ENCODE measurements at places on chromosomes 11 and 22.

- peak; percentile 58 for DNase-seq
Observed at GRCh38 chr22:39130892-39131855, 21.3 kb downstream of the CBX7 start.

GRCh38 chr11:126415128-126415527 is 59.6 kb downstream of the ST3GAL4 start:
- DNase-seq: no peak

DNA sequence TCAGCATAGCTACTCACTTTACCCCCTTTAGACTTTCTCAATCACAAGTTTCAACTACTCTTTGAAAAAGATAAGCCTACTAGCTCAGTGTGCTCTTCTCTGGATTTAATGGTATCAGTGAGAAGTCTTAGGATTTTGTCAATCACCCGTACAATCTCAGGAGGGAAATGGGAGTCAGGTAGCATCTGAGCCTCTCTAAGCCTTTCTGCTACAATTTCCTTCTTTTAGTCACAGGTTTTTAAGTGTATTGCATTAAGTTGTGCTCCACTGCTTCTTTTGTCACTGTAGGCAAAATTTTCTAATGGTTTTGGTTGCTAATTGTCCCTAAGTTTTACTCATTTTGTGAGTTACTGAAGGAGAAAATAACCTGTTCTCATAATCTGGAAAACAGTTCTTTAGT is 758.5 kb upstream of the CCDC90B start:
- DNase-seq: no peak

DNA sequence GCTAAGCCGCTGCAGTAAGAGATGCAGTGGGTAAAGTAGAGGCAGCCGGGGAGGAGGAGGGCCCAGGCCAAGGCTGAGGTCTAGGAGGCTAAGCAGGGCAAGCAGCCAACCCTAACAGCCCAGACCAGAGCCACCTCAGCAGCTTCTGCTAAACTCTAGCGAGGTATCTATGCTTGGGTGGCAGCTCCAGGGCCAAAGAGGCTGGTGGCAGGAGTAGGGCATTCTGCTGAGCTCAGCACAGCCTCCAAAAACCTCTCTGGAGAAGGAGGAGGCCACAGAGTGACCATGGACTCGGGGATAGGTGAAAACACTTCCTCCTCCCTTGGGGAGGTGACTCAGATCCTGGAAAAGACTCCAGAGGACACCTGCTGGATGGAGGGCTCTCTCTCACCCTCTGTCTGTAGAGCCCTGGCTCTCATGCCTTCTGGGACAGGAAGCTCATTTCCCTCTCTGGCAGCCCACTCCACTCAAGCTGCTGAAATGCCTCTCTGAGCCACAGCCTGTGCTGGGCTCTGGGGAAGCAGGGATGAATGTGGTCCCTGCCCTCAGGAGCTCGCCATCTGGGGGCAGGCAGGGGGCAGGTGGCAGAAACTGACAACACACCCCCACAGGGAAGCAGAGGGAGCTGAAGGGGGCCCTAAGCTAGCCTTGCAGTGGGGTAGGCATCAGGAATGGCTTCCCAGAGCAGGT is 16.5 kb upstream of the TPBGL start:
- no peak for DNase-seq

GRCh38 chr11:122634501-122634900 is 21.0 kb upstream of the UBASH3B start:
- DNase-seq: peak; percentile 42

GRCh38 chr22:47064016-47064415 is 301.6 kb downstream of the TBC1D22A start:
- no peak for DNase-seq

DNA sequence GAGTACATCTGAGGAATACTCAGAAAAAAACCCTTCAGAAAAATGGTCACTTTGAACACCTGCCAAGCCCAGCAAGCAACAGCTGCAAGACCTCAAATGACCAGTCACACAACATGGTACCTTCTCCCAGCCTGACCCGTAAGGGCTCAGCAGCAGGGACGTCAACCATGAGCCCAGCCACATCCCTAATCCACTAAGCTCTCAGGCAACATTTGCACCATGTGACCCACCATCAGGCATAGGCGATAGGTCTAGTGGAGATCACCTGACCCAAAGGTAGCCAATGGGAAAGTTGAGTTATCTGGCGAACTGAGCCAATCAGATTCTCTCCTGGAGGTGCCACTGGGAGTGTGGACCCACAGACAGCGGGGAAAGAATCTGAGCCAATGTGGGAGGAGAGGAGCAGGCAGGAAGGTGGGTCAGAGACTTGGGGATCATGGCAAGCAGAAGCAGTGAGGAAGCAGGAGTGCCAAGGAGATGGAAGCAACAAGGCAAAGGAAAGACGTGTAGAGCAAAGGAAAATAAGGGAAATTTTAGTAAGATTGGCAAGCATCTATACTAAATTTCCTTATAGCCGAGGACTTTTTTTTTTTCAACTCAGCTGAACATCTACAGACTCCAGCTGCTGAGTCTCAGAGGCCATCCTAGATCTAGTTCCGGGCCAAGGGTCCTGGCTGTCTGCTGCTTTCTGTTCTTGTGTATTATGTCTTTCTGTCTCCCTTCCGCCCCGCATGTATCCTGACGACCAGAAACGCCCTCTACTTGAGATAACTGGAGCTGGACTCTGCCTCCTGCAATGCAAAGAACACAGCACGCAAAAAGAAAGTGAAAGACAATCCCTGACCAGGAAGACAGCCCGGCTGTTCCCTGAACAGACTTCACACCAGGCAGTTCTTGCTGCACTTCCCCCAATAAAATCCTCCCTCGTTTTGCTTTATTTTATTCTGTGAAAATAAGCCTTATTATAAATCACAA is 11.0 kb upstream of the PLAAT2 start:
- no peak for DNase-seq

- DNase-seq: no peak
Observed at GRCh38 chr22:23217171-23218052, 37.1 kb downstream of the BCR start.

- no peak for DNase-seq
Observed at GRCh38 chr11:117704395-117705100, 92.5 kb downstream of the DSCAML1 start.

DNA sequence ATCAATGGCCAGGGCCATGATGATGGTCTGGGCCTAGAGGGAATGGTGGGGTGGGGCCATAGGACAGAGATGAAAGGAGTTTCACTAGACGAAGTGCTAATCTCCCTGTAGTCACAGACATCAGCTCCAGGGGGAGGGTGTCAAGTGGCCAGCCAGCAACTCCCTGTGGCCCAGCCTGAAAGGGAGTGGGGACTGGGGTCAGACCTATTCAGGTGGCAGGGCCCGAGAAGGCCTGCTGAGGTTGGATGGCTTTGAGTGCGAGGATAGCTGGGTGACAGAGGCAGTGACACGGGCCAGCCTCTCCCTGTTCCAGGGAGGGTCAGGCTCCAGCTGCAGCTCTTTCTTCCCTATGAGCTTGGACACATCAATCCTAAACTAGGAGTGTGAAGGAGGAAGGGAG is 11.0 kb downstream of the TOB2 start:
- DNase-seq: no peak

DNA sequence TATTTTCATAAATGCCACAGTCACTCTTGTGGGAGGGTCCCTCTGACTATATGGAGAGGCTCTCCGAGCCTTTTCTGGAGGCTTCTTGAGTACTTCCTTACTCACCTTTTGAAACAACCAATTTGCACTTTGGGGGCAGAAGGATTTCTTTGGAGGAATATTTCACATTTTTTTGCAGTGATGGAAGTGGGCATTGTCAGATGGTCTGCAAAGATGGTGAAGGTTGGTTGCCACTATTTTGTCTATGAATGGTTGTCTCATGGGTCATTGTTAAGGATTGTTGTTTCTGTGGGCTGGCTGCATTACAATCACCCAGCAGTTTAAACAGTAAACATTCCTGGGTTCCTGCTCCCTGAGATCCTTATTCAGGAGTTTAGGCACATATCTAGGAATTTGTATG is 388.2 kb downstream of the TMEM135 start:
- DNase-seq: no peak

DNA sequence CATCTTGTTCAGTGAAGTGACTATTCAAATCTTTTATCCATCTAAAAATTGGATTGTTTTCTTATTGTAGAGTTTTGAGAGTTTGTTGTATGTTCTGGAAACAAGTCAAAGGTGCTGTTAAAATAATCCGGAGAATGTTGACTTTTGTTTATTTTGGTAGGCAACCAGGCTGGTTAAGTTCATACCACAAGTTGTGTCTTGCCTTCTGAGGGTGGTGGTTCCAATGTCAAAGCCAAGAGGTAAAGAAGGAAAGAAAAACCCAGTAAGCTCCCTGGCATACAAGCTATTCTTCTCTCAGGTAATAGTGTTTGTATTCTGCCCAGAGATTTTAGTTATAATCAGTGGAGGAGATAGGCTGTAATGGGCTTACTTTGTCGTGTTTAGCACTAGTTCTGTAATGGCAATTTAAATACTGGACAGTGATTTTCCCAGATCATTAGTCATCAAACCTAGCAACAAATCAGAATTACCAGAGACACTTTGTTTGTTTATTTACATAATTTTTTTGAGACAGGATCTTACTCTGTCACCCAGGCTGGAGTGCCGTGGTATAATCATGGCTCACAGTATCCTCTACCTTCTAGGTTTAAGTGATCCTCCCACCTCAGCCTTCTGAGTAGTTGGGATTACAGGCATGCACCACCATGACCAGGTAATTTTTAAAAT is 15.1 kb upstream of the CSRP3 start:
- no peak for DNase-seq

GRCh38 chr11:71307811-71308645 is 55.7 kb upstream of the SHANK2 start:
- DNase-seq: peak; percentile 51
